T-helper 2 cell (primary cell): ENCODE measurements at places on chromosomes 11 and 22.

DNA sequence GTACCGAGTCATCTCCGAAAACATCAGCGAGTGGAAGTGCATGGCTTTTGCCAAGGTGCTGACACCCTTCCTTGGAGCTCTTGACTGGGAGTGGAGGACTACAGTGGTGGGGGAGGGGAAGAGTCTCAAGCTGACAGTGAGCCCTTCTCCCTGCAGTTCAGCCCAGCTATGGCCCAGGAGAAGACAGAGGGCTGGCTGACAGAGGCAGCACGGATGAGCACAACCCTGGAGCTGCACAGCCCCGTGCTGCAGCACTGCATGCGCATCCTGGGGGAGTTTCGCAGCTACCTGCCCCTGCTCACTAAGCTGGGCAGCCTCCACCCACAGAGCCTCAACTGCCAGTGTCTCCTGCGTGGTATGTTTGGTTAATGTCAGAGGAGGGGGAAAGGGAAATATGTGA is 41.4 kb downstream of the DNHD1 start:
- DNase-seq, result no peak

DNA sequence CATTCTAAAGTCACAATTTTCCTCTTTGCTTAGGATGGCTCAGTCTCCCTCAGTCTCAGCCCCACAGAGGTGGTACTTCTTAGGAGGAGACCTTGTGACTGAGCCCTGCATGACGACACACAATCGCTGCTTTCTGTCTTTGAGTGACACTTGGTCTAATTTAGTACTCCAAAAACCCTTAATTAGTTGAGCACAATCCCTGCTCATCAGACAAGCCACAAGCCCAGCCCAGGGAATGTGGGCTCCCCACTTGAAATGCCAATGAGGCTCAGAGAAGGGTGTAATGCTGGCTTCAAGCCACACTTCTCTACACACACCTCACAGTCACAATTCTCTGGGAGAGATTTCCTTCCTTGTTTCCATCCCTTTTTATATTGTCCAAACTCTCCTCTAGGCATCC is 101.8 kb downstream of the FEZ1 start:
- DNase-seq, result no peak

- DNase-seq, result no peak
Measured at GRCh38 chr22:23067023-23067650, 3.2 kb upstream of the GNAZ start.

- DNase-seq, result peak; percentile 76
Measured at GRCh38 chr11:121557348-121557747, 104.6 kb upstream of the SORL1-AS1 start.

GRCh38 chr11:47137476-47137875 is 39.2 kb downstream of the ARFGAP2 start:
- DNase-seq, result no peak
